Stimulated activated CD4-positive, alpha-beta T cell treated with anti-CD3 and anti-CD28 coated beads, TNF-alpha, amount 100 ng/mL, for 1 hour (primary cell): ENCODE measurements at places on chromosomes 5 and 9.

DNA sequence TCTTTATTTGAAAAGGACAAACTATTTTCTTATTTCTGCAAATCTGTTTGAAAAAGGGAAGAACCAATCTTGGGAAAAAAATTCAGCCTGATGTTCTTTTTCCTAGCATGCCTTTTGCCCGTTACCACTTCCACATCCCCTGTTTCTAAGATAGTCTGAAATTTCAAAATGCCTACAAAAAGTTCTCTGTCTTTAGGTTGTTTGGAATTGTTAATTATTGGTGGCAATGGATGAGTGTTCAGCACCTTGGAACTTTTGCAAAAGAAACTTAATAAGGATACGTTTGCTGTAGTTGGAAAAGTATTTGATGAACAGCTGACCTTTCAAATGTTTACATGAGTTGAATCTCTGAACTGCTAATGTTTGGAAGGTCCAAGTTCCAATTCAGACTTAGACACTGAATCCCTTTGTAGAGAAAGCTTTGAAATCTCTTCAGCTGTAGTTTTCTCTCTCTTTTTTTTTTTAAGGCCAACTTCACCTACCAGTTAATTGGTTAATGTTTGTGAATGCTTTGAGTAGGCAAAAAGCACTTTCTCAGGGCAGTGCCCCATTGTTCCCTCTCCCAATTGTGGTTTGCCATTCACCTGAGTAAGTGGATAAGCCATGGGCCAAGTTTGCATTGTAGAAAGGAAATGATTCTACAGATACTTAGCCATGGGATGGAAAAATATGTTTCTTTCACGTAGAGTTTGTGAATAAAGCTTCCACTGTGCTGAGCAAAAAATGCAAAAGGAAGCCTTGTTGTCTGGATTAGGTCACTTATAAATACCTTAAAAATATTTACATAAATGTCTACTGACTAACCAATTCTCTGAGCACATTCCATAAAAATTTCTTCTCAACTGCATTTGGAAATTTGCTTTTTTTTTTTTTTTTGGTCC is 156.4 kb upstream of the ELL2 start:
- no peak for DNase-seq

GRCh38 chr9:79698967-79699366 is 127.2 kb downstream of the TLE4 start:
- no peak for DNase-seq

- DNase-seq, result no peak
These were observed 24.5 kb downstream of the PSD2 start for GRCh38 chr5:139820130-139820529.

- no peak for DNase-seq
These were observed 447.8 kb upstream of the CD180 start for GRCh38 chr5:67644221-67644920.

DNA sequence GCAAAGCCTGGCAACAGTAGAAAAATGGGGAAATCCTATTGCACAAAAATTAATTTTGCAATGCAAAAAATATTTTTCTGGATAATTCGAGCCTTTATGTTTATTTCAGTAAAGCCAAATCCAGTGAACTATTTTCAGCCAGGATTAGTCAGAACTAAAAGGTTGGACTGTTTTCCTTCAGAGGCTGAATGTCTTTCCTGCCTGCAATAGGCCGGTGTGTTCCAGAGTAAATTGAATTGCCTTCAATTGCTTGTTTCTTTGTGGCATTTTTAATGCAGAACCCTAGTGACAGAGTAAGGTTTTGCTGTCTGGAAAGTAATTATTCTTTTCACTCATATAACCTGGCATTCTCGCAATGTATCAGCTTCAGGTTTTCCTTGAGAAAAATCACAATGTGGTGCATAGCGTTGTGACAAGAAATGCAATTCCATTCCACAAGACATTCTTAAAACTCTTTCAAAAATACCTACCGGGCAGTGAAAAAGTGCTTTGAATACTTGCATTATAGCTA is 183.7 kb downstream of the GLIS3 start:
- no peak for DNase-seq

GRCh38 chr5:171639966-171640365 is 145.7 kb upstream of the SMIM23 start:
- no peak for DNase-seq

- DNase-seq, result no peak
These were observed 215.4 kb upstream of the TLX3 start for GRCh38 chr5:171093598-171093997.

GRCh38 chr5:143812085-143812705 is at the start of gene HMHB1:
HMHB1 (plus strand) TSS chr5:143812161.
- no peak for DNase-seq

- no peak for DNase-seq
These were observed 153.5 kb downstream of the SLC28A3 start for GRCh38 chr9:84187090-84187489.

- no peak for DNase-seq
These were observed 588.0 kb downstream of the PRELID2 start for GRCh38 chr5:145246961-145247744.

DNA sequence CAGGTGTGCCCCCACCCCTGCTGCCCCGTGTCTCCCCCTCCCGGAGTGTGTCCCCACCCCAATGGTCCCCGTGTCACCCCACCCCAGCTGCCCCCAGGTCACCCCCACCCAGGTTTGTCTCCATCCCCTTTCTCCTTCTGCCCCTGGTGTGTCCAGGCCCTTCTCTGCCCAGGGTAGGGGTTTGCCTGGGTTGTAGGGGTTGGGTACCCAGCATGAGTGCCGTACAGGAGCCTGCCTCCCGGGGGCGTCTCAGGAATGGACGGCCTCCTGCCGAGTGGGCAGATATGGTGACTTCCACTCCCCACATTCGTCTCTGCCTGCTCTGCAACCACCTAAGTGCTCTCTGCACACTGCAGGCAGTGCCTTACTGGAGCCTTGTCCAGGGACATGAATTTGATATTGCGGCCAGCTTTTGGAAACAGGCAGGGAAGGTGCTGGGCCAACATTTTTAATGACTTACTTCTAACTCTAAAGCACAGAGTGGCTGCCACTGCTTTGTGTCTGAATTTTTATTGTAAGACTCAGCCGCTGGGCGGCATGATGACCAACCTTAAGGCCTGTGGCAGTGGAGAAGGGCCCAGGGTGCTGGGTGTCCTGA is 6.7 kb downstream of the LRRC14B start:
- no peak for DNase-seq

GRCh38 chr5:125481506-125482465 is 735.3 kb upstream of the ZNF608 start:
- DNase-seq, result no peak

DNA sequence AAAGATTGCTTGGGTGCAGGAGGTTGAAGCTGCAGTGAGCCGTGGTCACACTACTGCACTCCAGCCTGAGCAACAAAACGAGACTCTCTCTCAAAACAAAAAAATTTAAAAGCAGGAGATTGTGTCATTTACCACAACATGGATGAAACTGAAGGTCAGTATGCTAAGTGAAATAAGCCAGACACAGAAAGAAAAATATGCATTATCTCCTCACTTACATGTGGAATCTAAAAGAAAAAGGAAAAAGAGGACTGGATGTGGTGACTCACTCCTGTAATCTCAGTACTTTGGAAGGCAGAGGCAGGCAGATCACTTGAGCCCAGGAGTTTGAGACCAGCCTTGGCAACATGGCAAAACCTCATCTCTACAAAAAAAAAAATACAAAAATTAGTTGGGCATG is 146.8 kb upstream of the DAPK1 start:
- DNase-seq, result no peak

DNA sequence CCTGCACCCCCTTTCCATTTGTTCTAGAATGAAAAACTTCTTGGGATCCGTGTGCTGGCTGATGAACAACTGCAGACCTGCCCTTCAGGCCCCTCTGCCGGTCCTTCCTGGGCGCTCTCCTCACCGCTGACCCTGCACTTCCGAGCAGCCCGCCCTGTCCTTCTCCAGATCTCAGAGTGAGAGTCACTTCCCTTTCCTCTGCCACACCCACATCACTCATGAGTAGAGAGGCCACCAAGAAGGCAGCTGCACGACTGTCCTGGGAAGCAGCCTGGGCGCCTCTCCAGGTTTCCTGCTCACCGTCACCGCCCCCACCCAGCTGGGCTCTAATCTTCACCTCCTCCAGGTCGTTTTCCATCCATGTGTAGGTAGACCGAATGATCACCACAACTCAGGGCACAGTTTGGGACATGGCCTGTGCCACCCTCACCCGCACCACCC is 35.0 kb upstream of the NSMF start:
- DNase-seq, result no peak

DNA sequence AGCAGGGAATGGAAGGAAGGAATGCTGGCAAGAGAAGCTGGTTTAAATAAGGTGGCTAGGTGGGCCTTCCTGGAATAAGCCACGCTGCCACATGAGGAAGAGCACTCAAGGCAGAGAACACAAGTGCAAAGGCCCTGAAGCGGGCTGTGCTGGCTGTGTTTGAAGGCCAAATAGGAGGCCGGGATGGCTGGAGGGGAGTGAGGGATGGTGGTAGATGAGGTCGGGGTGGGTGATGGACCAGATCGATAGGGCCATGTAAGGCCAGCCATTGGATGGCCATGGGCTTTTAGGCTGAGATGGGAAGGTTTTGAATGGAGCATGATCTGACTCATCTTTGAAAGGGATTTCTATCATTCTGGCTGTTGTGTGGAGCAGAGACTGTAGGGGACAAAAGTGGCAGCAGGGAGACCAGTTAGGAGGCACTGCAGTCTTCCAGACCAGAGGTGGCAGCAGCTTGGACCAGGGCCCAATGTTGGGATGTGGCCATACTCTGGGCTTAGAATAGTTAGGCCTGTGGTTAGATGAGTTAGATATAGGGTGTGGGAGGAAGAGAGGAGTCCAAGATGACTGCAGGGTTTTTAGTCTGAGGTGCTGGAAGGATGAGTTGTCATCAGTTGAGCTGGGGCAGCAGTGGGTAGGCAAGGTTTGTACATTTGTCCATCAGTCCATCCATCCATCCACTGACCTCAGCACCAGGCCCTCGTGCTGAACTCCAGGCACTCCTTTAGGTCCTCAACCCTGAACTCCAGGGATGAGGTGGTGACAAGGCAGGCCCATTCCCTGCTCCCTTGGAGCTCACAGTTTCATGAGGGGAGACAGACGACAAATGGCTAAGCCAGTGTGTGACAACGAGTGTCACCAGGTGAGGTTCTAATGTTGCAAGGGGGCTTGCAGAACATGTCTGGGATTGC is 30.3 kb downstream of the NDST1 start:
- DNase-seq, result no peak

GRCh38 chr9:98726735-98727134 is 18.0 kb upstream of the GABBR2 start:
- no peak for DNase-seq

DNA sequence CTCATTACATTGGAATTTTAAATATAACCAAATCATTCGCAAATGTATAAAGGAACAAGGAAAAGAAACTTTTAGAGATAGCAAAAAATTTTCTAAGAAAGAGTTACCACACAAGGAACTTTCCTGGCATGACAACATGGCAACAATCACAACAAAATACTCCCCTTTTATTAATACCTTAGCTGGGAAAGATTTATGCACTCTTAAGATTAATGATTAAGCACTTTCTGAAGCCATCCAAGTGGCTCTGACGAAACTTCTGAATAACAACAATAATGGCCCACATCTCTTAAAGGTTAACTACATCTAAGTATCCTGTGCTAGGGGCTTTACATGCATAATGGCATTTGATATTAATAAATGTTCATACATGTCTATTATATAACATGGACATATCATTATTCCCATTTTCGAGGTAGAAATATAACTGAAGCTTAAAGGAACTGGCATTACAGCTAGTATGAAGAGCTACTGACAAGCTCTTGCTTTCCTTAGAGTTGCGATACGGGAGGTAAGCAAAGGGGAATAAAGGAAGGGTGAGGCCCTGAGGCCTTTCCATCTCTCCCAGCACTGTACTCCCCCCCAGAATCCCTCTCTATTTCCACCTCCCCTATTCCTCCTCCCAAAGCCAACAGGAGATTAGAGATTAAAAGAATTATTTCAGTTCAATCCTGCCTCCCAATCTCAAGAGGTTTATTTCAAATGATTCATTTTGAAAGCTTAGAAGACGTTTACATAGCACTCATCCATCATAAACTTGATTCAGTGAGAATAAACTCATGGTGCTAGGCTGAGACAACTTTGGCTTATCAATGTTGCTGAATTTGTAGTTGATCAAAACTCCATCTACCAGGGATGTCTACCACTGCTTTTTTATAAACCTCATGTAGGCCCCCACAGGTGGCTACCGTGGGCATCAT is 9.6 kb downstream of the MTMR12 start:
- DNase-seq, result no peak

- DNase-seq, result no peak
These were observed 65.2 kb upstream of the UBAC1 start for GRCh38 chr9:136026266-136026942.

- no peak for DNase-seq
These were observed 26.1 kb downstream of the NR5A1 start for GRCh38 chr9:124481115-124481514.

GRCh38 chr5:36728697-36729543 is 122.5 kb downstream of the SLC1A3 start:
- no peak for DNase-seq

- DNase-seq, result no peak
These were observed 865.4 kb downstream of the MAT2B start for GRCh38 chr5:164370841-164371240.

DNA sequence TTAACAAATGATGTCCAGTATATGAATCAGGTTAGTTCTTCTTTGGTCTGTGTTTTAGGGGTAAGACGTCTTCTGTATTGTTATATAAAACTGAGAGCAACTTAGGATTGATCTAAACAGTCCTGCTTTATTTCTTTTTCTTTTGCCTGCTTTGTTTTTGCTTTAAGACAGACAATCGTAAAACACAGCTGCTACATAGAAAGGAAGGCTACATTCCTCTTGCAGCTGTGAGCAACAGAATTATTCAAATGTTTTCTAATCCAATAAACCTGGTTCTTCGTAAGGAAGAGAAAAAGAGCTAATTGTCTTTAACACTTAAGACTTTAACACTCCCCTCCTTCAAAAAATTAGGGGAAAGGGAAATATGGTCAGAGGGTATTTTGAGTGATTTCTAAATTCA is 14.6 kb downstream of the FGF1 start:
- no peak for DNase-seq

GRCh38 chr5:106172681-106173532 is 1497.8 kb downstream of the EFNA5 start:
- DNase-seq, result no peak

DNA sequence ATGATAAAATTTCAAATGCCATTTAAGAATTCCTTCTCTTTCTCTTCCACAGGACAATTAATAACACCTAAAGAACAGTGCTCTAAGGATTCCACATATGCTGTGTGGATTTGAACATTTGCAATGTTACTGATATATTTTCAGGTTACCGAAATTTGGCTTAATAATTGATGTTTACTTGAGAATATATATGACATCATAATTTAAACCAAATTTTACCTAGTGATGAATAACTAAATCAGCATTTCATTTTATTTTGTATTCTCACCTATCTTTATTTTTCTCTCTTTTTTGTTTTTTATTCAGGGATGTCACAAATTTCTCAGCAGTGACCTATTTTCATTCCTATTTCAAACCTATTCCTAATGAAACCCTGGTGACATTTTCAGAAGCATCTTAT is 429.6 kb downstream of the SLCO4C1 start:
- no peak for DNase-seq

- no peak for DNase-seq
These were observed 20.2 kb upstream of the GNPDA1 start for GRCh38 chr5:142032747-142033631.
